ENCODE measurements at places on chromosomes 2 and 18.

DNA sequence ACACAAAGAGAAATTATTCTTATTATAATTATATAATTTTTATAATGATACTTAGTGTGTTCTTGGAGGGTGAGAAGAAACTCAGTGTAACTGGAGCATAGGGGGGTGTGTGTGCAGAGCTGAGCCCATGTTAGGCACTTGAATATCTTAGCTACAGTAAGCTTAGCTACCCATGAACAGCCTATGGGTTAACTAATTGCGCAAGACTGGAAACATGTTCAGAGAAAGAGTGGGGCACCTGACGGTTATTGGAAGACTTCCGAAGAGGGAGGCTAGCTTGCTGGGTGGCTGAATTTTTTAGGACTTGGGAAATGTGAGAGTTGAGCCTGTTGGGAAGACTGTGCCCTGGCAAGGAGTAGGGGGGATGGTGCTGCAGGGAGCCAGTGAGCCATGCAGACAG, 229.2 kb downstream of the SLC4A3 start:
- DNase-seq: no peak

- no peak for DNase-seq
Measured at GRCh38 chr2:147884830-147885229, 40.0 kb downstream of the ACVR2A start.

DNA sequence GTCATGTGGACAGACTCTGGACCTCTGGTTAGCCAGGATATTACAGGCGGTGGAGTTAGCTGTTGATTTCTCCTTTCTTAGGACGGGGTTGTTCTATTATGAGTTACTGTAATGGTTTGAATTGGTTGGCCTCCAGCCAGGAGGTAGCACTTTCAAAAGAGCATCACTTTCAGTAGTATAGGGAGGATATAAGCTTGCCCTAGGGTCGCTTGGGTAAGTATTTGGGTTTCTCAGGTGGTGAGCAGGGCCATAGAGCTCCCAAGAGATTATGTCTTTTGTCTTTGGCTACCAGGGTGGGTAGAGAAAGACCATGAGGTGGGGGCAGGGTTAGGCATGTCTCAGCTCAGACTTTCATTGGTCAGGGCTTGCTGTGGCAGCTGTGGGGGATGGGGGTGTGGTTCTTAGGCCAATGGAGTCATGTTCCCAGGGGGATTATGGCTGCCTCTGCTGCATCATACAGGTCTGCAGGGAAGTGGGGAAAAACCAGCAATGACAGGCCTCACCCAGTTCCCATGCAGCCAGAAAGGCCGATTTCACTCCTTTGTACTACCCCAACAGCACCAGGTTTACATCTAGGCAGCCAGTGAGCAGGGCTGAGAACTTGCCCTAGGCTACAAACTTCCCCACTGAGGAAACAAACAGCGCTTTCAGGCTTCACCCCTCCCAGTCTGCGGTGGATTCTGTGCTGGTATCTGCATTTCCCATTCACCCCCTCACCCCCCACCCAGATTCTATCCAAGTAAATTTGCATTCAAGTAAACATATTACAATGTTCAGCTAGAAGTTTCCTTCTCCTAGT, 89.4 kb upstream of the SLC38A11 start:
- peak; percentile 29 for DNase-seq

- peak; percentile 20 for DNase-seq
Measured at GRCh38 chr2:111622859-111623258, 261.1 kb downstream of the ANAPC1 start.

DNA sequence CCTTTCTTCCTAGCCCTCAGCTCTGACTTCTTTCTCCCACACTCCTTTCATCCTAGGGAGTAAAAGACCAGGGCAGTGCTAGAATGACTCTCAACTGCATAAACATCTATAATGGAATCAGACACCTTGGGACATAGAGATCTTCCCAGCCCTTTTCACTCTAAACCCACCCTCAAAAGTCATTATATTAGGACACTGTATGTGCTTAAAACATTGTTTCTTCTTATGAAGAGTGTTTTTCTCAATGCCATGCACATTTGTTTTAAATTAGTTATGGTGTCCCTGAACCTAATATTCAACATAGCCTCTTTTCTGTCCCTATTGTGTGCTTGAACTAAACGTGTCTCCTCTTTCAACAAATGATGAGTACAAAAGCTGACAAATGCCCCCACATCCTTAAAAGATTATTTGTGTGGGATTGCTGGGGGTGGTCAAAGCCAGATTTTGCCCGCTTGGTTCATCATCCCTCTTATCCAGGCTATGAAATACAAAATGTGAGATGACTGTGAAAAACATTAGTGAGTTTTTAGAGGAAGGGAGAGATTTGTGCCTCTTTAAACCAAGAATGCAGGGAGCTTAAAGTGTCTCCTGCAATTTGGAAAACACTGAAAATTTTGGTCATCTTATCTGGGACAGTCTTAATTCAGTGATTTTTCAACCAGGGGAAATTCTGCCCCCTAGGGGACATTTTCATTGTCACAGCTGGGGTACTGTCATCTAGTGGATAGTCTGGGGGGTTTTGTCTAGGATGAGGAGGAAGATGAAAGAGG, 29.0 kb downstream of the SERPINB5 start:
- DNase-seq: peak; percentile 72

- no peak for DNase-seq
Measured at GRCh38 chr2:78707776-78708386, 317.6 kb upstream of the REG3G start.

DNA sequence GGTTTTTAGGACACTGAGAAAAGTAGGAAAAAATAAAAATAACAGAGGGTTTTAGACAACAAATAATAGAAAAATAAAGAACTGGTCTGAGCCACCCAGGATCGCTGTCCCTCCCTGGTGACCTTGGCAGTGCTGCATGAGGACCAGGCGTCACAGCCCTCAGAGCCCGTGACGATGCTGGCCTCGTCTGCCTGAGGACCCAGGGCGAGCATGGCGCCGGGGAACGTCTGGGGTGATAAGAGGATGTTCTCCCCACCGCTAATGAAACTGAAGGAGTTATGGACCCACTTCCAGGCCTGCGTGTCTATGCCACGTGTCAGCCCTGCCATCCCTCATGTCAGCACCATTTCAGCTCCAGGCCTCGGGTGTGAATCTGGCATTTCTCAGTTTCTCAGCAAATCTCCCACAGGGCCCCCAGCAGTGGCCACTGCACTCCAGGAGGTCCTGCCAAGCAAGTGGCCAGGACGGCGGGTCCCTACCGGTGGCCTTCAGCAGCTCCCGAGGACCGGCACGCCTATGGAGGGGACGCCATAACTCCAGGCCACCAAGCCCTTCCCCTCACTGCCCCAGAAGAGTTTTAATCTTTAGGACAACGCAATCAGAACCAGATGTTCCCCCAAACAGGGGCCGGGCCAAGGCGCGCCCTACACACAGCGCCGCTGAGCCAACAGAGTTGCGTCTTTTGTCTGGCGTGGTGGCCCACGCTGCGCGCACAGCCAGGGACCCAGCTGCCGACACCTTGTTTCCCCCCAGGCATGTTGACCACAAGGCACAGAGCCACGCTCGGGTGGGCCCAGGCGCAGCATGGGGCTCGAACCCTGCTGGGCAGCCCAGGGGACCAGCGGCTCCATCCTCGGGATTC, 179.7 kb downstream of the TWIST2 start:
- no peak for DNase-seq

DNA sequence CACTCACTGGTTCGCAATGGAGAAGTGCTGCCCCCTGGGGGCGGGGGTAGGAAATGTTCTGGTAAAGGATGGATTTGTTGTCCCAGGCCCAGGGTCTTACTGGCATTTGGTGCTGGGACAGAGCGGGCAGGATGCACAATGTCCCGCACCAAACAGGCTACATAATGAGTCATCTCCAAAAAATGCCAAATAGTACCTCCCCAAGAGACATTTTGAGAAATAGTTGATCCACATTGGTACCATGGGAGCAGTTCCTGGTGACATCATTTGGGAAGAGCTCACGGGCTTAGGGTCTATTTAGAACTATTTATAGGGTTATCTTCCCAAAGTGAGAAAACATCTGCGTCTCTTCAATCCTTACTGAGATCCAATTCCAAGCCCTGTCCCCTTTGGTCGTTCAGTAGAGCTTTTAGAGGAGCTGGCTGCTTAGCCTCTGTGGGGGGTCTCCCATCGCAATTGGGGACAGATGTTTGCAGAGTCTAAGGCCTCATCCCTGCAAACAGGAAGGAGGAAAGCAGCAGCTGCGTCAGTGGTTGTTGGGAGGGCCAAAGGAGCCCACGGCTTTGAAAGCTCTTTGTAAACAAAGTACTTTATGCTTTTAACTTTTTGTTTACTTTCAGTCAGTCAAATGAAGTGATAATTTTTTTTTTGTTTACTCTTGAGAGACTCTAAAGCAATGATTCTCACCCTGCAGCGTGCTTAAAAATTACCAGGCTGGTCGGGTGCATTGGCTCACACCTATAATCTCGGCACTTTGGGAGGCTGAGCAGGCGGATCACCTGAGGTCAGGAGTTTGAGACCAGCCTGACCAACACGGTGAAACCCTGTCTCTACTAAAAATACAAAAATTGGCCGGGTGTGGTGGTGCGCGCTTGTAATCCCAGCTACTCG, 49.3 kb downstream of the GREB1 start:
- DNase-seq: peak; percentile 39

- DNase-seq: no peak
Measured at GRCh38 chr2:28981016-28981441, at the start of gene TOGARAM2. TOGARAM2 (plus strand) TSS chr2:28981298; CDS start chr2:28994835, 13,537 bp downstream.

DNA sequence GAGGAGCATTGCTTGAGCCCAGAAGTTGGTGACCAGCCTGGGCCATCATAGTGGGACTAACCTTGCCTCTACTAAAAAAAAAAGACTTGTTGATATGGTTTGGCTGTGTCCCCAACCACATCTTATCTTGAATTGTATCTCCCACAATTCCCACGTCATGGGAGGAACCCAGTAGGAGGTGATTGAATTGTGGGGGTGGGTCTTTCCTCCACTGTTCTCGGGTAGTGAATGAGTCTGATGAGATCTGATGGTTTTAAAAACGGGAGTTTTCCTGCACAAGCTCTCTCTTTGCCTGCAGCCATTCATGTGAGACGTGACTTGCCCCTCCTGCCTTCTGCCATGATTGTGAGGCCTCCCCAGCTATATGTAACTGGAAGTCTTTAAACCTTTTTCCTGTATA, 47.0 kb downstream of the PROC start:
- DNase-seq: no peak

- no peak for DNase-seq
Measured at GRCh38 chr2:199490049-199490448, 32.3 kb upstream of the SATB2 start.

- no peak for DNase-seq
Measured at GRCh38 chr18:770583-770961, 41.5 kb downstream of the YES1 start.

- DNase-seq: no peak
Measured at GRCh38 chr2:25897506-25897905, 19.2 kb upstream of the ASXL2 start.

- DNase-seq: no peak
Measured at GRCh38 chr18:48356909-48357631, 52.1 kb downstream of the ZBTB7C start.

GRCh38 chr18:12327510-12328178, 19.6 kb downstream of the TUBB6 start:
- DNase-seq: peak; percentile 76

DNA sequence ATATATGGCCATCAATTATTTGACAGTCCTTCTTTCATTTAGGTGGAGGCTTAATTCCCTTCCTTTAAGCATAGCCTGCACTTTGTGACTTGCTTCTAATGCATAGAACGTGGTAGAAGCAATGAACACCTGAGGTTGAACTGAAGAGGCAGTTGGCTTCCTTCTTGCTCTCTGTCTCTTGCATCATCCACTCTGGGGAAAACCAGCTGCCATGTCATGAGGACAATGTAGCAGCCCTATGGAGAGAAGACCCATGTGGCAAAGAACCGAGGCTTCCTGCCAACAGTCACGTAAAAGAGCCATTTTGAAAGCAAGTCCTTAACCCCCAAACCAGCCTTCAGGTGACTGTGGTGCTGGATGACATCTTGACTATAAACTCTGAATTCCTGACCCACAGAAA, 46.8 kb downstream of the ATOH8 start:
- no peak for DNase-seq

GRCh38 chr2:206225435-206226232, 48.8 kb upstream of the ZDBF2 start:
- no peak for DNase-seq

- DNase-seq: peak; percentile 1
Measured at GRCh38 chr18:60452421-60452820, 79.8 kb upstream of the MC4R start.

Measured in mammary epithelial cell (primary cell).